ENCODE measurements at places on chromosomes 2 and 18.

DNA sequence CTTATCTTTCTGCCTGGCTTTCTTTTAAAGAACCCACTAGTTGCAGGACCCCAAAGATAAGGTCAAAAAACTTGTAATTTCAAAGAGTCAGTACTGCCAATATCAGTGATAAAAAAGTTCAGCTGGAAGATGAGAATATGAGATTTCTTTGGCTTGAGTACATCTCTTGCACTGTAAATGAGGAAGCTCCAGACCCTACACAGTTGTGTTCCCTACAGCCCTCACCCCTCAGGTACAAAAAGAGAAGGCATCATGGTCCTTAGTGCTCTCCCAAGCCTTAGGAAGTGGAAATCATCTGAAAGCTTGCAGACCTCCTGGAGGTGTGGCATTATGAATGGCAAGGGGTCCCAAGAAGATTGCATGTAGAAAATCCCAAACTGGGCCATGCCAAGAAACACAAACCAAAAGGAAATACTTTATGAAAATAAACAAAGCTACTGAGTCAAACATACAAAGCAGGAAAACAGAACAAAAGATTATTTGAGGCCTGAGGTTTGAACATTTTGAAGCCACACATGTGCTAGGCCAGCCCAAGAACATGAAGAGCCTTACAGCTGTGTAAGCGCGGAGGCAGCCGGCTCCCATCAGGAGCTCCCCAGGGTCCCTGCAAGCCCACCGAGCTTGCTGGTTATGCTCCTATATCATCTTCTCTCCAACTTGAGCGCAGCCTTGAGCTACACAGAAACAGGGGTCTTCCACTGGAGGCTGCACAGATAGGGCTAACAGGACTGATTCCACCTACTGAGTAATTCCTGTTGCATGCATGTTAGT, 217.0 kb downstream of the OSR1 start:
- DNase-seq = no peak

DNA sequence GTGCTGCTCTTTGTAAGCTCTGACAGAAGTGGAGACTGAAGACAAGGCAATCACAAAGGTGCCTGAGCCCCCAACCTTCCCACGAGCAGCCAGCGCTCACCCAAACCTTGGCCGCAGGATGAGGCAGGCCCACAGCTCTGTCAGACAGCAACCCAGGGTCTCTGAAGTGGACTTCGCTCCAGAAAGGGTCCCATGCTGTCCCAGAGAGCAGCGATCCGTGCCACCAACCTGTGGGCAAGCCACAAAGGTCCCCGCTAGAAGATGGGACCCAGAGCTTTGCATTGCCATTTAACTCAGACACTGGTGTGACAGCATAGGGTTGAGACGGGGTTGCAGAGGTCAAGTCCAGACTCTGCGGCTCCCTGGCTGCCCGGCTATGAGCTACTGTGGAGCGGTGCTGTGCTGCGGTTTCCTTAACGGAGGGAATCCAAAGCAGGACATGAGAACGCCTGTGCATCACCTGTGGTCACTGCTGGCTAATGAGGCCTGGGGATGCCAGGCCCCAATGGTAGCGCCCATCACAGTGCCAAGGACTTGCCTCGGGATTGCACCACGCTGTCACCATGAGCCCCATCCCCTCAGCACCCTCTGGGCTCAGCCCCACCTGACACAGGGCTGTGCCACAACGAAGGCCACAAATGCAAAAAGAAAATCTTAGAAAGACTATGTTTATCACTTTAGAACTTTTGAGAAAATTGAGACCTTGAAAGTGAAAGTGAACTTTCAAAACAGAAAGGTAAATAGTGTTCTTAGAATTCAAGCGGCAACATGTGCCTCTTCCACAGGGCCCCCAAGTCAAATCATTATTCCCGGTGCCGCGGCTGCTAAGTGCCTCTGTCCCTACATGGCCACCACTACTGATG, 103.4 kb downstream of the HDAC4 start:
- no peak for DNase-seq

GRCh38 chr2:197249381-197250083, 61.0 kb downstream of the ANKRD44 start:
- no peak for DNase-seq

- DNase-seq = no peak
Observed at GRCh38 chr2:104856086-104856972, 2.4 kb downstream of the POU3F3 start.

GRCh38 chr2:15284614-15285013, 276.5 kb downstream of the NBAS start:
- no peak for DNase-seq

DNA sequence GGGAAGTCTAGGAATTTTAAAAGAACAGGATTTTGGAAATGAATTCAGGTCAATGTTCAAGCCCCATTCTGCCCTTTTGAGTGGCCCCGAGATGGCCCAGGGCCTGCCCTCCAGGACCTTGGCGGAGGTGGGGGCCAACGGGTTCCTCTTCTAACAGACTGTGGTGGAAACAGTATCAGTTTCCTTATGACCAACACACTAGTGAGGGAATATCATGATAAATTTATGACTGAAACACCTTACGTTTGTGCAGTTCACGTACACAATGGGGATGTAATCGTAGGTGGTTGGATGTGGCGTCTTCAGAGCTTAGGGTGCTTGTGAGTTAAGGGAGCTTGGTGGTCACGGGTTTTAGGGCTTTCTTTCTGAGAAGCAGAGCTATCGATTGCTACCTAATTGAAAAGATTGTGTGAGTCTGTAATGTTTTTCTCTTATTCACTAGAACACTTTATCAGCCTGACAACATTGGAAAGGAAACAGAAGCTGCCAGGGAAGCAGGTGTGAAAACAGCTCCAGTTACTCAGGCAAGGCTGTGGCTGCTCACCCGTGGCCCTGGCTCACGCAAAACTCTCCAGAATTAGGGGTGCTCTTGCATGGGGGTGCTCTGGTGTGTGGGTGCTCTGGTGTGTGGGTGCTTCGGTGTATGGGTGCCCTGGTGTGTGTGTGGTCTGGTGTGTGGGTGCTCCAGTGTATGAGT, 165.3 kb downstream of the SNTG2 start:
- no peak for DNase-seq

DNA sequence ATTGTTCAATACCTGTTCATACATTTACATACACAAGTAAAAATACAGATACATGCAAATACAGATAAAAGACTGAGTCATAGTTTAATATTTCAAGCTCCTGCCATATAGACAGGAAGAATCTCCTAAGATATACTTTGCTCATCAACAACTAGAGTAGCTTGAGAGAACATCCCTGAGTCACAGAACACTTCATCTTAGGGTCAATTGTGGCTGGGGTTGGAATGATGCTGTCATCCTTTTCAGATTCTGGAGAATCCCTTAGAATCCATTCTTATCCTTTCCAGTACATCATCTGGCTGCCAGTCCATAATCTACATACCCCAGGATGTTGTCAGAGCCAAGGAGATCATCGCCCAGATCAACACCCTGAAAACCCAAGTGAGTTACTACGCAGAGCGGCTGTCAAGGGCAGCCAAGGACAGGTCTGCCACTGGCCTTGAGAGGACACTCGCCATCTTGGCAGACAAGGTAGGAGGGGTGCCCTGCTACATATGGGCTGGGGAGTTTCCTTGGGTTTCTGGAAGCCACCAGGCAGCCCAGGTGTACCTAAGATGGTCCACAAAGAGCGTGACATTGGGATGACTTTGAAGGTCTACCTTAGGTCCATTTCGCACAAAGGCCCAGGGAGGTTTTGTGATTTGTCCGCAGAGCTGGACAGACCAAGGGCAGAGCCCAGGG, 55.7 kb downstream of the COA5 start:
- no peak for DNase-seq

GRCh38 chr2:70861777-70862625, 26.4 kb upstream of the CD207 start:
- peak; percentile 66 for DNase-seq

- DNase-seq = no peak
Observed at GRCh38 chr2:173802518-173802917, 162.7 kb downstream of the SP3 start.

DNA sequence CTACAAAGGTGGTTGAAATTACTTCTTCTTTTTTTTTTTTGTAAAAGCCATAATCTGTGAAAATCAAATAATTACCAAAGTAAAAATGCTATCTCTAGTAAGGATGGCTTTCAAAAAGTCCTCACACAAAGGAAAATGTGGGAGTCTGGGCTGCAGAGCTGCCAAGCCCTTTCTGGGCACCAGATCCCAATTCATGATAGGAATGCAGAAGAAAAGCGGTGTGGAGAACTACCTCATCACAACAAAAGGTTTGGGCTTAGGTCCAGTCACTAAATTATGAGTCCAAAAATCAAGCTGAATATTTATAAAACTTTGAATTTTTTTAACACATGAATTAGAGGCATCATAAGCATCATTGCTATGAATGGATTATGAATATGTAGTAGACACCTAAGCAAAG, 30.8 kb upstream of the EPHA4 start:
- DNase-seq = no peak

DNA sequence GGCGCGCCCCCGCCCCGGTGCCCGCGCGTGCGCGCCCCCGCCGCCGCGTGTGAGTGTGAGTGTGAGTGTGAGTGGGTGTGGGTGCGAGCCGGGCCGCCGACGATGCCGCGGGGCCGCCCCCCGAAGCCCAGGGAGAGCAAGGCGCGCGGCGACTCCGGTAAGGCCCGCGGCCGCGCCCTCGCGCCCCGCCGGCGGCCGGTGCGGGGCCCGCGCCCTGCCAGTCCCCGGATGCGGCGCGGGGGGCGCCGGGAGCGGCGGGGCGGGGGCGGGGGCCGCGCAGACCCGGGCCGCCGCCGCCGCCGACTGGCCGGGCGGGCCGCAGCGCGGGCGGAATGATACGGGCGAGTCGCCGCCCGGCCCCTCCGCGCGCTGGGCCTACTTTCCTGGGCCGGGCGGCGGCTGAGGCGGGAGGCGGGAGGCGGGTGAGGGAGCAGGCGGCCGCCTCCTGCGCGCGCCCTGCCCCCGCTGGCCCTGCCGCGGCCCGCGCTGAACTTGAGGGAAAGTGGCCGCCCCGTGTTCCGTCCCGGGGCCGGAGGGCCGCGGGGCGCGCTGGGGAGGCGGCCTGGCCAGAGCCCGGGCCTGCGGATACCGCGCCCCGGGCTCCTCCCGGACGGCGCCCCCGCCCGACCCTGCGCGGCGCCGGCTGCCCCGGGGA, at the start of gene ZNF236:
TSS of gene ZNF236 (plus strand) at position 52 of the 655 bp plus-strand sequence. CDS start at position 103, 51 bp downstream.
- no peak for DNase-seq

DNA sequence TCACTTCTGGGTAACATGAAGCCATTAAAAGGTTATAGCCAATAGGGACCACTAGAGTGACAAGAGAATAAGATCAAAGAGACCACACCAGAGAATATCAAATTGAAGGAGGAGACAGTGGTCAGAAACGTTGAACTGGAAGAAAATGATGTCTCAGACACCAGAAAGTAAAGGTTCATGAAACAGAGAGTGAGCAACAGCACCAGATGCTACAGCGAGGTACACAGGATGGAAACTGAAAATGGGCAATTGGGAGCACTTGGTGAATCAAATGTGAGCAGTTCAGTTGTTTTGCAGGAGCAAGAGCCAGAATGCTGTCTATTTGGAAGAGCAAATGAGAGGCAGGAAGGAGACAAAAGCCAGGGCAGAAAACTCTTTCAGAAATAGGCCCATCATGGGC, 162.6 kb downstream of the SS18 start:
- DNase-seq = no peak

DNA sequence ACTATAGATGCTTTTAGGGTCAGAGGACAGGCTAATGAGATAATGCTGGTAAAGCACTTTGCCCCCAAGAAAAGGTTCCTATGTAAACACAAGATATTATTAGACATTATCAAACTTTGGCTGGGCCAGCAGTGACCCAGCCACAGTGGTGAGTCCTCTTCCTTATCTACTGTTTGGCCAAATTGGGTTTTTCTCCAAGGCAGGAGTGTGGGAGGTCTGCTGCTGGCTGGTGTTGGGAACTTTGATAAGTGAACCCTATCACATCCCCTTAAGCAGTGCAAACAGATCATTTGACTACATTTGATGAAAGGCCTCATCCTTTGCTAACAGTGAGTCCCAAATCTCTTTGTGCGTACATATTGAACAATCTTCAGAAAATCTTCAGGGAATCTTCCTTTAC, 16.2 kb downstream of the FZD7 start:
- no peak for DNase-seq

DNA sequence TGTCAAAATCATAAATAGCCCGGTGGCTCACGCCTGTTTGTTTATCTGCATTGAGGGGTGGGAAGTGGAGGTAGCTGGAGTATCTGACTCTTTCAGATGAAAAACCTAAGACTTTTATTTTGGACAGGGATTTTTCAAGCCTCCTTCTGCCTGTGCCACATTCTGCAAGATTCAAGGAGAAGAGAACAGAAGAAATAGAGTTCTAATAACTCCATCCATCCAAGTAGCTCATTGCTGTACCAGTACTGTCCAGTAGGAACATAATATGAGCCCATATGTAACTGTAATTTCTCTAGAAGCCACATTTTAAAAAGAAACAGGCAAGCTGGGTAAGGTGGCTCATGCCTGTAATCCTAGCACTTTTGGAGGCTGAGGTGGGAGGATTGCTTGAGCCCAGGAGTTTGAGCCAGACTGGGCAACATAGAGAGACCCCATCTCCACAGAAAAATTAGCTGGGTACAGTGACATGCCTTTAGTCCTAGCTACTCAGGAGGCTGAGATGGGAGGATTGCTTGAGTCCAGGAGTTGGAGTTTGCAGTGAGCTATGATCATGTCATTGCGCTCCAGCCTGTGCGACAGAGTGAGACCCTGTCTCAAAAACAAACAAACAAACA, 35.4 kb upstream of the NT5DC4 start:
- no peak for DNase-seq

- no peak for DNase-seq
Observed at GRCh38 chr2:112666761-112667122, 21.0 kb downstream of the SLC20A1 start.

- DNase-seq = no peak
Observed at GRCh38 chr18:5529471-5529870, 14.3 kb downstream of the EPB41L3 start.

DNA sequence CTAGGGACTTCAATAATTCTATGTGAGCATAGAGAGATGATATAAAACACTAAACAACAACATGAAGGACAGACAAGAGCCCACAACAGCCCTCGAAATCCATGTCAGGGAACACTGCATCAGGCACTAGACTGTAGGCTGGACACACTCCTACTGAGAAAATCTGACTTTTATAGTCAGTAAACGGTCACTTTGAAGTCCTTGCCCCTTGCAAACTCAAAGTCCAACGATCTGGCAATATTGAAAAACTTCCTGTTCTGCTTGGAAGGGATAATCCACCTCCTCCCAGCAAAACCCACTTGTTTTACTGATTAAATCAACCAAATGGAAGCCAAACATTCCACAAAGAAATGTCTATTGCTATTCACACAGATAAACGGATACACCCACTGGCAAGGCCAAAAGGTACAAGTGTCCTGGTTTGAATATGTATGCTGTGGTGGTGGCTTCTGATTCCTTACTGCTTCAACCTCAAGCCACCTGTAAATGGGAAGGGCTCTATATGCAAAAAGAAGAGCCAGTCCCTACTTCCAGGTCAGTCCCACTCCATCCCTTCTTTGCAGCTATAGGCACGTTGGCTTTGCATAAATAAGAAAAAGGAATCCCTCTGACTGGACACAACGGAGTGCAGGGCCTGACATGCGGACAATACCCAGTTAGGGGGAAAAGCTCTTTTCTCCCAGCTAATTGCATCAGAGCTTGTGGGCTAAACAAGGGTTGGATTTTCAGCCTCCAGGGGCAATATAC, 56.6 kb downstream of the STK39 start:
- no peak for DNase-seq

GRCh38 chr2:101740555-101740964, 43.1 kb downstream of the MAP4K4 start:
- DNase-seq = no peak

- DNase-seq = no peak
Observed at GRCh38 chr2:164953279-164953678, 2.0 kb downstream of the SLC38A11 start.

Data from right renal pelvis (tissue), 4 donors.